ENCODE measurements at places on chromosomes 12 and 14.

DNA sequence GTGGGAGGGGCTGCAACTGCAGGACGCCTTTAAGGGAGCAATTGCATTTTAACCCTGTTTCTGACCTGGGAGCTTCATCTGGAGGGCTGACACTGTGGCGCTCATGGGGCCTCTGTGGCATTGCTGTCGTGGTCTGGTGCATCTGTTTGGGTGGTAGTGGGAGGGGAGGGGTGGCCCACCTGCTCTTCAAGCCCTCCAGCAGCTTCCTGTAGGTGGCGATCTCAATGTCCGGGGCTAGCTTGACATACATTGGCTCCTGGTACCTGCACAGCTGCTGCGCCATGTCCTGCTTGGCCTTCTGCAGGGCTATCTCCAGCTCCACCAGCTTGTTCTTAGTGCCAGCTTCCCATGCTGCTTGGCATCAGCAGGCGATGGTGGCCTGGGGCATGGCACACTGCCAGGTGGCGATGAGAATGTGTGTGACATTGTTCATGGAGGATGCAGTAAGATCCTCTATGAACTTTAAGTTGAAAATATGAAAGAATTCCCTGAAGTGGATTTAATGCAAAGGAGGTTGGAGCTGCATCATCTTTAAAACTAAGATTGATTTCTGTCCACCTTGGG, 7.7 kb upstream of the KRT82 start:
- DNase-seq = no peak

GRCh38 chr12:84637926-84638325, 274.7 kb downstream of the SLC6A15 start:
- DNase-seq = no peak

DNA sequence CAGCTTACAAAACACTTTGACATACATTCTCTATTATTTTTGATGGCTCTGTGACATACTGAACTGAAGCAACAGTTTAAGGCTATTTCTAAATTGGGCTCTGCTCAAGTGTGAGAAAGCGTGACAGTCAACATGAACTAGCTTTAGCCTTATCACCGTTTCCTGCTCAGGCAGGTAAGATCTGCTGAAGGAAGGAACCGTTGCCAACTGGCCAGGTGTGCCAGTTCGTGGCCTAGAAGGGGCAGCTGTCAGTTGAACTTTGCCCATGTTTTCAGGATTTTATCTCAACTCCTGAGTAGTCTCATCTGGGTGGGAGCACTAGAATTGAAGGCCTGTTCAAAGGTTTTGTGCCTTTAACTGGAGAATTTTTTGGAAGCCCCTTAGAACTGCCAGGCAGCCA, 79.5 kb downstream of the ETV6 start:
- DNase-seq = peak; percentile 76

DNA sequence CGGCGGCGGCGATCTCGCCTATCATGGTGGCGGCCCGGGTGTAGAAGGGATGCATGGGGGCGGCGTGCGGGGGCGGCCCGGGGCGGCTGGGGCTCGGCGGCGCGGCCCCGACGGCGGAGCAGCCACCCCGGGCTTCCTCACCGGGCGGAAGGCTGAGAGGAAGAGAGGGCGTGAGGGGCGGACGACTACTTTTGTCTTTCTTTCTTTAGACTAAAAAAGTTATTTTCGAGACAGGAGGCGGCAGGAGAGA, 240 bp downstream of the BTG1 start:
- DNase-seq = no peak

DNA sequence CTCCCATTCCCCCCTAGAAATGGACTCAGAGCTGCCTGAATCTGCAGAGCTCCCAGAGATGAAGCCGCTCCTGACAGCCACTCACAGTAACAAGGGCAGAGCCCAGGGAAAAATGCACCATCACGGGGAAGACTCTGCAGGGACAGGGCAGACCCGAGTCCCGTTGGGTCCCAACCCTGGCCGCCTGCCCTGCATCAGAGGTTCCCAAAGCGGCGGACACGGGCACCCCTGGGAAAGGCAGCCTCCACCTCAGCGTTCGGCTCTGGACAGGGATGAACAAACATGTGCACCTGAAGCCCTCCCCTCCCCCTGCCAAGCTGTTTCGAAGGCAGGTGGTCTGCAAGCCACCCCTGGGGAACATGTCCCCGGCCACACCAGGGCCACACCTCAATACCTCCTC, 320.4 kb downstream of the ADGRD1 start:
- DNase-seq = no peak

DNA sequence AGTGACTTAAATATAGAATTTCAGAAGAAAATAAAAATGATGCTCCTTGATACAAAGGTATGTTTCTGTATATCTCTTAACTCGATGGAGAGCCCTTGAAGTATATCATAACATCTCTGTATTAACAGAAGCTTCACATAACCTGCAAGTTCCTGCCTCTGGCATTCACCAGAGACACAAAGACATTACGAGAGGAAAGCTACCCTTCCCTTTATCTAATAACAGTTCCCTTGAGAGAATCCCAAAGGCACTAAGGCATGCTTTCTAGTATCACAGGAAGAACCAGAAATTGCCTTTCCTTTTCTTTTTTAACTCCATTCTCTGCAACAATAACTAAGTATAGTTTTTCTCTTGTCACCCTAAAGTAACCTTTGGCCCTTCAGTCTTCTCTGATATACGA, 164.5 kb downstream of the MGAT4C start:
- DNase-seq = no peak

- no peak for DNase-seq
Observed at GRCh38 chr14:101820283-101820798, 58.8 kb downstream of the PPP2R5C start.

DNA sequence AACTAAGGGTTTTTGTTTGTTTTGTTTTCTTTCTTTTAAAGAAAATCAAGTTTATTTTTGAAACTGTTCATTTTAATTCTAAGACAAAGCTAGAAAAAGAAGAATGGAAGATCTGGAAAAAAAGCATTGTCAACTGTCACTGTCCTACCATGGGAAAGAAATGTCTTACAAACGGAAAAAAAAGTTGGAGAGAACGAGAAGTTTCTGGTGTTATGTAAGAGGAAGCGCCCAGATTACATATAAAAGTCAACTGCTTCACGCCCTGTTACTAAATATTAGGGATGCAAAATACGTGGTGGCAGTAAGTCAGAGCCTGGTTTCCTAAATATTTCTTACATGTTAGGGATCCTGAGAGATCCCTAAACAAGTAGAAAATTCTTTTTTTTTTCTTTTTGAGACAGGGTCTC, 14.3 kb upstream of the FBXL14 start:
- DNase-seq = no peak

GRCh38 chr12:12210983-12211382, 55.9 kb downstream of the LRP6 start:
- no peak for DNase-seq

All from large intestine (tissue), 12 donors.